ENCODE measurements at places on chromosomes 13 and 19.

- peak; percentile 99 for DNase-seq
Observed at GRCh38 chr19:10960314-10961072, at the start of gene SMARCA4. TSS of gene SMARCA4 (plus strand) at chr19:10961030. CDS start at chr19:10984152, 23,122 bp downstream.

- peak; percentile 66 for DNase-seq
Observed at GRCh38 chr19:20247016-20247683, 80.1 kb downstream of the ZNF486 start.

- DNase-seq: no peak
Observed at GRCh38 chr19:47560999-47561398, 11.9 kb downstream of the ZNF541 start.

DNA sequence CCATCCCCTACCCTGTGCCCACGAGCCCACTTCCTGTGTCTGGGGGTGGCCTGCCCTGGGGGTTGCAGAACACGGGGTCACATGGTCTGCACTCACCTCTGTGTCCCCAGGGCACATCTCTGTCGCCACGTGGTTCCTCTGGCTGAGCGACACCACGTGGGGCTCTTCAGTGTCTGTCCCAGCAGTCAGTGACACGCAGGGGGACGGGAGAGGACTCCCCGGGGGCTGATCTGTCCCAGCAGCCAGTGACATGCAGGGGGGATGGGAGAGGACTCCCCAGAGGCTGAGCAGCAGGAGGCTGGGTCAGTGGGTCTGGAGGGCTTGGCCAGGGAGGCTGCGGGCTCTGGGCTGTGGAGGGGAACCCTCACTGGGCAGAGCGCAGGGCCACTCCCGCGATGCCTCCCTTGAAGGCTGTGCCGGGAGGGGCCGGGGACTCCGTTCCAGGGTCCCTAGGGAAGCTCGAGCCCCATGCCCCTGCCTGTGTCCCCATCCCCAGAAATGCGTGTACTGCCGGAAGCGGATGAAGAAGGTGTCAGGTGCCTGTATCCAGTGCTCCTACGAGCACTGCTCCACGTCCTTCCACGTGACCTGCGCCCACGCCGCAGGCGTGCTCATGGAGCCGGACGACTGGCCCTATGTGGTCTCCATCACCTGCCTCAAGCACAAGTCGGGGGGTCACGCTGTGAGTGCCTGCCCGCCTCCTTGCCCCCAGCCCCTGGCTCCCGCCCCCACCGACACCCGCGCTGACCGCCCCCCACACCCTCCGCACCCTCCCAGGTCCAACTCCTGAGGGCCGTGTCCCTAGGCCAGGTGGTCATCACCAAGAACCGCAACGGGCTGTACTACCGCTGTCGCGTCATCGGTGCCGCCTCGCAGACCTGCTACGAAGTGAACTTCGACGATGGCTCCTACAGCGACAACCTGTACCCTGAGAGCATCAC is 174.8 kb downstream of the KDM4B start:
- DNase-seq: peak; percentile 18

DNA sequence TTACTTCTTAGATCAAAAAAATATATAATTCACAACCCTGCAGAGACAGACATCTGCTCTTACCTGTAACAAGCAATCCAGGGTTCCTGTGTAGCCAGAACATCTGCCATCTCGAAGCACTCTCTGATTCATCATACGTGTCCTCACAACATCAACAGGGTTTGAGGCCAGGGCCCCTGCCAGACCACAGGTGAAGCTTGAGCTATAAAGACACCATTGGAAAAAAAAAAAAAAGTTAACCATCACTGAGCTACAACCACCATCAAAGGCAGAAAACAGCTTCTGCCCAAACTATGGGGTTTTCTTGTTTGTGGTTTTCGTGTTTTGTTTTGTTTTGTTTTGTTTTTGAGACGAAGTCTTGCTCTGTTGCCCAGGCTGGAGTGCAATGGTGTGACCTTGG is 19.3 kb downstream of the SLC25A30 start:
- DNase-seq: no peak

GRCh38 chr19:17681505-17682125 is 6.5 kb downstream of the UNC13A start:
- peak; percentile 44 for DNase-seq

- no peak for DNase-seq
Observed at GRCh38 chr19:4701557-4701956, 22.1 kb downstream of the DPP9 start.

DNA sequence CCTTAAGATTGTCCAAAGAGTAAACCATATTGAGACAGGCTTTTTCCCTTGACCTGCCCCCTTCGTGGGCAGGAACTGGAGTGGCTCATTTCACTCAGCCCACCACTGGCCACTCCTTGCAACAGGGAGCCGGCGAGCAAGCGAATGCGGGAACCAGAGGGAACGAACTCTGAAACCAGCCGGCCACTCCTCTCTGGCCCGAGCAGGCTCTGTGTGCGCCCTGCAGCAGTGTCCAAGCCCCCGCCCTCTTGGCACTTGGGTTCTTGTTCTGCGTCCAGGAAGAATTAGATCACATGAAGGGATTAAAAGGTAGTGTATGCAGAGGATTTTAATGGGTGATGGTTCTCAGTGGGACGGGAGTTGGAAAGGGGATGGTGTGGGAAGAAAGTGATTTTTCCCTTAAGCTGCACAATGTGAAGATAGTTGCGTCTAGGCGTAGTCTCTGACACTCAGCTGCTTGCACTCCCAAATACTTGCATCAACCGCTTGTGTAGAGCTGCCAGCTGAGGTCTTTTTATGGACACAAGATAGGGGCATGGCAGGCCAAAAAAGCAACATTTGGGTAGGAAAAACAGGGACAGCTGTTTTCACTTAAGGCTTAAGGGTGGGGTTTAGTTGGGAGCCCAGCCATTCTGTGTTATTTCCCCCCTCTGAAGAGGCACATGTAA is 1209.7 kb upstream of the PCDH20 start:
- DNase-seq: no peak

DNA sequence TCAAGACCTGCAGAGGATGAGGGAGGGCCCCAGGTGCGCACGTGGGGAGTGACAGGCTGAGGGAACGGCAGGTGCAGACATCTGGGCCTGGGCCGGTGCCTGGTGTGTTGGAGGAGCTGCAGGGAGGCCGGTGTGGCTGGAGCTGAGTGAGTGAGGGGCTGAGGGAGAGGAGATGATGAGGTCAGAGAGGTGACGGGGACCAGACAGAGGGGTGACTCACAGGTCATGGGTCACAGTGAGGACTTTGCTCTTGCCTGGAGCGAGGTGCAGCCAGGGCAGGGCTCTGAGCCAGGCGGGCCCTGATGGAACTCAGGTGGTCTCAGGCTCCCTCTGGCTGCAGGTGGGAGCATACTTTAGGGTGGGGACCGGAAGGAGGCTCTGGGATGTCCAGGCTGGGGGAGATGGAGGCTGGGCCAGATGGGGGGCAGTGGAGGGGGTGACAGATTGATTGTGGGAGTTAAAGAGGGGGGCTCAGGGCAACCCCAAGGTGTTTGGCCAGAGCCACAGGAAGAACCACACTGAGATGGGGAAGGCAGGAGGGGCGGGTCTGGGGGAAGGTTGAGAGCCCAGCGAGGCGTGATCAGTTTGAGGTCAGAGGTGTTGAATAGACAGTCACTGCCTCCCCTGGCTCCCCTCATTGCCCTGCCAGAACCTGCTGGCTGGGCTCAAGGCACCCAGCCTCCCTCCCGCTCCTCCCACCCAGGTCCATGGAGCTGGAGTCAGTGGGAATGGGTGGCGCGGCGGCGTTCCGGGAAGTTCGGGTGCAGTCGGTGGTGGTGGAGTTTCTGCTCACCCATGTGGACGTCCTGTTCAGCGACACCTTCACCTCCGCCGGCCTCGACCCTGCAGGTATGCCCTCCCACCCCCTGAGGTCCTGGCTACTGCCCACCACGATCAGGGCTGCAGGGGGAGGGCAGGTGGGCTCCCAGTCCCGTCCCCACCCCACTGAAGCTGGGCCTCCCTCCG is 8.4 kb downstream of the ARHGAP33 start:
- DNase-seq: no peak

DNA sequence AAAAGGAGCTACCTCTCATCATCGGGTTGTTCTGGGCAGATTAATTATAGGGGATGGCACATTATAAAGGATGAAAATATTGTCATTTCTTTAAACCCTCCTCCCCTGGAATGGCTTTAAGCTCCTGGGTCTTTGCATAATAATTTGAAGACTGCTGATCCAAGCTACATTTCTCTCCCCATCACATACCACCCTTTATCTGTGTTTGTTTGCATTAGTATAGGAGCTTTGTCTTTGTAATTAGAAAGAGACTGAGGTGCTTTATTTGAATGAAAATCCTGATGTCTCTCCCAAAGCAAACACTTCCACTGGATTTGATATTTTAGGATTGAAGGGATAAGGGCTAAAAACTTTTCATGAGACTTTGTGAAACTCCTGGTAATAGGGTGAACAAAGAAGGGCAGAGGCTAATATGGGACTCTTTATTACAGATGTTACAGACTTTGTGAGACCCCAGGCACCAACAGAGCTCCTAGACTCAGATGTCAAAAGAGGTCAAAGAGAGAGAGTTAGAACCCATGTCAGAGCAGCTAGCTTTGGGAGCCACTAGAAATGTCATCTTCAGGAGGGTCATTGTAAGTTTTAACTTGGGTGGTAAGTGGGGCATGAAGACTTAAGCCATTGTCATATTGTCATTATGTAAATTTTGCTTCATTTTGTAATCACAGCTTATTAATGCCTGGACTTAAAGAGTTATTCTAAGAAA is 75.3 kb upstream of the RXFP2 start:
- no peak for DNase-seq

GRCh38 chr13:46721054-46721453 is 75.9 kb downstream of the ESD start:
- DNase-seq: peak; percentile 53

DNA sequence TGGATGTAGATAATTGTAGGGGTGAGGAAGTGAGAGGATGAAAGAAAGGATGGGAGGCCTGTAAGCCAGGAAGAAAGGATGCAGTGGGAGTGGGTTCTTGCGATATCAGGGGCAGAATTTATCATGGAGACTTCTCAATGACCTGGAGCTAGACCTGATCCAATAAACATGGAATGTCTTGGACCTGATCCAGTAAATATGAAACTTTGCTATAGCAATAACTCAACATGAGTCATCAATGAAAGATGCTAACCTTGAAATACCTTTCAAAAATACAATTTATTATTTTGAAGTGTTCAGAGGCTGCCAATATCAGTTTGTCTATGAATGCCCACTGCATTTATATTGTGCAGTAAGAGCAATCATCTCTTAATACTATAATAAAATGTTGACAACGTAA is 279.5 kb downstream of the POU4F1 start:
- DNase-seq: no peak

- no peak for DNase-seq
Observed at GRCh38 chr13:62710787-62711186, 1295.1 kb upstream of the PCDH20 start.

- no peak for DNase-seq
Observed at GRCh38 chr13:91748416-91749089, 350.1 kb downstream of the GPC5 start.

DNA sequence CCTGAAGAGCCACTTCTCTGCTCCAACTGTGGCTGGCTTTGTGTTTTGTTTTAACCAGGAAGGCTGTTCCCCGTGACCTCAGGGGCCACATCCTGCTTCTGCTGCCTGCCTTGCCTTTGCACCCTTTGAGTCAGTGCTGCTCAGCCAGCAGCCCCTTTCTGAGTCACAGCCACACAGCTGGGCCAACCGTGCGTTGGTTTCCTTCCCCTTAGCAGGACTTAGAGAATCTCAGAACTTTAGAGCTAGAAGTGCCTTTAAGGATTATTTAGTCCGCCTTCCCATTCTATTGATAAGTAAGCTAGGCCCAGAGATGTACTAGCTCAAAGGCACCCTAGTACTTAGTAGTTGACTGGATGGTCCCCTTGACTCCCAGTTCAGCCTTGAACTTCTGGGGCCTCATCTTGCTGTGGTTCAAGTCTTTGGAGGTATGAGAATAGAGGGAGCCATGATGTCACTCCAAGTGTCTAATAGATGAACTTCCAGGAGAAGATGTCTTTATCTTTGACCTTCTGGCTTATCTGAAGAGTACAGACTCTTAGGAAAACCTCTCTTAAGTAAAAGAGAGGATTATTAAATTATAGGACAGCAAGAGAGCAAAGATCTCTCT is 8.0 kb downstream of the RGCC start:
- no peak for DNase-seq

DNA sequence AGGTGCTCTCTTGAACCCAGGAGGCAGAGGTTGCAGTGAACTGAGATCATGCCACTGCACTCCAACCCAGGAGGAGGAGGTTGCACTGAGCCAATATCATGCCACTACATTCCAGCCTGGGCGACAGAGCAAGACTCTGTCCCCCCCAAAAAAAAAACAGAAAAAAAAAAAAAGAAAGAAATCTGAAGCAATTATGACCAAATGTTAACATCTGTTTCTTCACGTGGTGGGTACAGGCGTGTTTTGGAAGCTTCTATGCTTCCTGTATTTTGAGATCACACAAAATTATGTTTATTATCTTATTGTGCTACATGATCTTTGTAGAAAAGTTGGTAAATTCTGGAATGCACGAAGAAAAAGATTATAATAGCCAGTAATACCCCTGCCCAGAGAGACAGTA is 2.7 kb upstream of the ACP5 start:
- no peak for DNase-seq

GRCh38 chr13:52785739-52786138 is 46.1 kb upstream of the CNMD start:
- DNase-seq: no peak

DNA sequence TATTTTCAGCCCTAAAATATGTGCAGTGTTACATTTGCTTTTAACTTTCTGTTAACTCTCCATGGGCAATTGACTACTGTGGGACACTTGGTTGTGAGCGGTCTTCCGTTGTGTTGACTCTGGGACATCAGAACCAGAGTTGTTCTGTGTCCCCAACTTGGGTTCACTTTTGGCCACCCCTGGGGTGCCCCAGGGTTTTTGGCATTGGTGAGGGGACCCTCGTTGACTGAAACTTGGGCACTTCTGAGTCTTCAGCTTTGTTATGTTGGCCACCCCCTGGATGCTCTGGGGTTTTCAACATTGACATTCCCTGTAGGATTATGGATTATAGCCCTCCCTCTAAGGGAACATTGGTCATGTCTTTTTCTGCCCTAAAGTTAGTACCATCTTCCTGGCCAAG is 57.1 kb downstream of the OR10H4 start:
- no peak for DNase-seq

- DNase-seq: no peak
Observed at GRCh38 chr13:113538689-113539058, 45.9 kb upstream of the TFDP1 start.

DNA sequence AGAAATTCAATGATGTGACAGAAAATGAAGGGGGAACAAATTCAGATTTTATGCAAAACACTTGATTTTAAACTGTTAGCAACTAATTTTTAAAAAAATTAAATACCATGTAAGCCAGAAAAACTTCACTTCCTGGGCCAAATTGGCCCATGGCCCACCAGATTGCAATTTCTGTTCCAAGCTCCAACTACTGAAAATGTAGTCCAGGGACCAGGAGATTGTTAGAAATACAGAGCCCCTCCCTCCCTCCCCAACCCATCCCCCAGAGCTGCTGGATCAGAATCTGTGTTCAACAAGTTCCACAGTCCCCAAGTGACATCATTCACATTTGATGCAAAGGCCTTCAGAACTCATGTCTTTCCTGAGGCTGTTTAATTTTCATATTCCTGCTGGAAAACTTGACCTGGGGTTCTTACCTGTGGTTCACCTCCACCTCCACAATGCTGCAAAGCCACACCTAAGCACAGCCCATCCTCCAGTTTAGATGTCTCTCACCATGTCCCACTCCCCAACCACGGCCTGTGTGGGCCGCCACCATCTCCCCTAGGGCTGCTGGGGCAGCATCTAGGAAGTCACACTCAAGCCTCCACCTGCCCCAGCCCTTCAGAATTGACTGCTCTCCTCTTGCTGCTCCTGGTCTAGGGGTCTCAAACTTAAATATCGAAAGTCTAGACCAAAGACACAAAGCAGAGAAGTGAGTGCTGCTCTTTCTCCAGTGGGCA is 482.0 kb downstream of the UQCRFS1 start:
- no peak for DNase-seq
